ENCODE measurements at places on chromosomes 3 and 15.
A peak's percentile ranks its signal among the peaks of the same experiment; 100 is the strongest.

- DNase-seq: no peak
These were observed 93.5 kb downstream of the FMN1 start for GRCh38 chr15:33101036-33101435.

DNA sequence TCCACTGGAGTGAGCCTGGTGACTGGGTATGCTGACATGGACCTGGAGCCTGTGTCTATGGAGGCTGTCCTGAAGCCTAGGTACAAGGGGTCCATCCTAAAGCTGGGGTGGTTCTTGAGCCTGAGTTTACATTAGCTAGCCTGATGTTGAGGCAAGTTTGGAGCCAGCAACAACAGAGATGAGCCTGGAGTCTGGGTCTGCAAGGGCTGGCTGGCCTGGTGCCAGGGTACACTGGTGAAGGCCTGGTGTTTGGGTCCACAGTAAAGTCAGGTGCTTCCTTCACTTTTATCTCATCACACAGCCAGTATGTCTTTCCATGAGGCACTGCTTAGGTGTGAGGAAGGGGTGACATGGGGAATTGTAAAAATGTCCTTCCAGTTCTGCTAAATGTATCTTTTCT is 49.5 kb downstream of the TP63 start:
- DNase-seq: no peak

DNA sequence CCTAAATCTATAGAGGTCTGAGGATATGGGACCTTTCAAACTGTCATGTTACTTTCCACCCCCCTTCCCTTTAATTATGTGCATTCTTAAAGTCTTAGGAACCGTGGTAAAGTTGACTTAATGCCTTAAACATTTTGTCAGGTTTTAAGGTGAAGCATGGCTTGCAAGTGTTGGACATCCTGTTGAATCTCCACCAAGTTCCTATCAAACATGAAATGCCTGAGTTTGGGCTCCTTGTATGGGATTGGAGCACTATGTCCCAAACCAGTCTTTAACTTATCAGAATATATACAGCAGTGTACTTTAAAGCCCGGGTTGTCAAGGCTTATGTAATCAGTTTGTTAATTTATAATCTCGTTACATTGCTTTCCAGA is 1.1 kb downstream of the SNRK start:
- no peak for DNase-seq

DNA sequence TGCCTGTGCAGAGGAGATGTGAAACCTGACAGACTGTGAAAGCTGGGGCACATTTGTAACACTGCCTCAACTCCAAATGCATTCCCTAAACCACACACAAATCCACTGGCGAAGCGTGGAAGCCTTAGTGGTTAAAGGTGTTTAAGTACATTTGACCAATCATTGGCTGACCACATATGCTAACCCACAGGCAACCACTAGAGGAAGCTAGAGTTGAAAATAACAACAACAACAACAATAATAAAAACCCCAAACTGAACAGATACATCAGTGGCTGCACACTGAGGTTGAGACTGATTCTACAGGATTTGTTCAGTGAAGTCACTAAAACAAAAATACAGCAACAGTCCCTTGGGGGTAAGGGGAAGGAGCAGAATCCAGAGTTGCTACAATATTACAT is 129.7 kb downstream of the TJP1 start:
- no peak for DNase-seq

GRCh38 chr3:126548556-126549466 is 9.9 kb downstream of the C3orf22 start:
- no peak for DNase-seq

GRCh38 chr3:128723477-128723876 is 2.5 kb upstream of the RAB7A start:
- no peak for DNase-seq

- DNase-seq: no peak
These were observed 15.7 kb upstream of the GRIP2 start for GRCh38 chr3:14555835-14556234.

DNA sequence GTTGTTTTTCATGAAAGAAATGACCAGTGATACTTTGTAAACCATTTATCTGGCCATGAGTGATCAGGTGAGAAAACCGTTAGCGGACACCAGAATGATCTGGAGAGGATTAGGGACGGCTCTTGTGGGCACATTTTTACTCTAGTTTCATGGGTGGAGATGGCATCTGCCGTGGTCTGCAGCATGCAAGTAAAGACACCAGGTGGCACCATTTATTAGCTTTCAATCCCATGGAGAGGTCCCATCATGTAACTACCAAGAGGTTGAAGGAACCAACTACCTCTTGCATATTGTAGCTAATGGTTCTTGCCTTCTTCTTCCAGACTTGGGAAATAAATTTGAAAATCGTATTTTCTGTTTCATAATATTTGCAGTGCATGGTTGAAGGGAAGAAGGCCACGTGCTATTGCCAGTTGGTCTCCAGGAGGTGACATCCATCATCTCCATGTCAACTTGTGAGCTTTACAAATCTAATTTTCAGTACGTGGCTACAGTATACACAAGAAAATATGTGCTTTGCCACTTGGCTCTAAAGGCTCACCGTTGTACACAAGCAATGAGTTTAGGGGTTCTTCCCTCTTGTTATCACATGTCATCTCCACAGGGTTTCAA is 1.5 kb upstream of the MAPKBP1 start:
- DNase-seq: peak; percentile 24

DNA sequence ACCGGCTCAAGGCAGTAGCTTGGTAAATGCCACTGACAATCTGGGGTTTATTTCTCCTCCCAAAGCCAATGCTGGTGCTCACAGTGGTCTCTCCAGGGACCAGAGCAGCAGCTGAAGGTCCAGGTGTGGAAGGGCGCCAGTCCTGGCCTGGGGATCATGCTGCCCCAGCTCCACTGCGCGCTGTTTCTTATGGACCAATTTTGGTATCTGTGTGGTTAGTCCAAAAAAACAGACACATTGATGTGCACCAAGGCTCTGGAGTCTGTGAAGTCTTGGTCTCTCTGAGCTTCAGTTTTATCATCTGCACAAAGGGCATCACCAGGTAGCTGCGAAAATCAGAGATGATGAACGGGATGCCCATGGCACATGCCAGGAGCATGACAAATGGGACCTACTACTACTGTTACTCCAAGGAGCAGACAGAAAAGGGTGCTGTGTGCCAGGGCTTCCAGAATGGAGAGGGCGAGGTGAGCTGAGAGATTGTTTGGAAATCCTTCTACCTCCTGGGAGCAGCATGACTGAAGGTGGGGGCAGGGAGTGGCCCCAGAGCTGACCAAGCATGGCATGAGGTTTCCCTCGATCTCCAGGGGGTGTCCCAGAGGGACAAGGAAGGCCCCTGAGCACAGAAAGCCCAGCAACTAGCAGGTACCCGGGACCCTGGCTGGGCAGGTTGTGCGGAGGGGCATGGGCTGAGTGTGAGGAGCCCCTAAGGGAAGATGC is 134.3 kb upstream of the PRR20G start:
- DNase-seq: no peak

DNA sequence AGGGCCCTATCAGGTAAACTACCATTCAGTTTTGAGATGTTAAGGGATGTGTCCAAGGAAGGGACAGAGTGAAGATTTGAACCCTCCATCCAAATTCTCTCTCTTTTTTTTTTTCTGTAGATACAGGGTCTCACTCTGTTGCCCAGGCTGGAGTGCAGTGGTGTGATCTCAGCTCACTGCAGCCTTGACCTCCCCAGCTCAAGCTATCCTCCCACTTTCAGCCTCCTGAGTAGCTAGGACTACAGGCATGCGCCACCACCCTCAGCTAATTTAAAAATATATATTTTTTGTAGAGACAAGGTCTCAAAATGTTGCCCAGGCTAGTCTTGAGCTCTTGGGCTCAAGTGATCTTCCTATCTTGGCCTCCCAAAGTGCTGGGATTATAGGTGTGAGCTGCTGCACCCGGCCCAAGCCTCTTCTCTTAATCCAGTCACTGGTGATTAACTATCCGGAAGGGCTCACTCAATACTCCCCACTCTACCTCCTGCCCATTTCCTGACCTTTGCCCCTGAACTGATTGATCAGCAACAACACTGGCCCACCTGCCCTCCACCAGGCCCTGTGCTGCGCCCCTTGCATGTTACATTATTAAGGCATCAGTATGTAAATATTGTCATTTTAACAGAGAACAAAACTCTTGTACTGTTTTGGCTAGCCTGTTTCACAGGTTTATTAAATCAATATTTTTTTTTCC is 164.7 kb downstream of the CTNNB1 start:
- no peak for DNase-seq

GRCh38 chr3:71784201-71784913 is 591 bp downstream of the PROK2 start:
- DNase-seq: no peak
